ENCODE measurements at places on chromosomes 16 and 17.

- DNase-seq, result no peak
These were observed 113.8 kb downstream of the SOCS1 start for GRCh38 chr16:11142261-11142630.

DNA sequence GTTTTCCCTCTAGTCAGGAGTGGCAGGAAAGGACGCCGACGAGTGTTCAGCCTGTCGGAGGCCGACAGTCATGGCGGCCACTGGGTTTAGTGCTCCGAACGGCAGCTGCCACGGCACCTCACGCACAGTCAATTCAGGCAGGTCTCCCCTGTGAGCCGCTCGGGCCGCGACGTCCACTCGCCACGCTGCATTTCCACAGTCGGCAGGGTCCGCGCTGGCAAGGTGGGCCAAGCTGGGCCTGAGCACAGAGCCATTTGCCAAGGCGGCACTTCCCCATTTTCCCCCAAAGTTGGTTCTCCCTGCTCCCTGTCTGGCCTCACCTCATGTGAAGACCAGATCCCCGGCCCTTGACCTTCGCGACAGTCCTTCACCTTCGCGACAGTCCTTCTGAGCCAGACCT lies 81.9 kb downstream of the SOCS1 start:
- DNase-seq, result no peak

DNA sequence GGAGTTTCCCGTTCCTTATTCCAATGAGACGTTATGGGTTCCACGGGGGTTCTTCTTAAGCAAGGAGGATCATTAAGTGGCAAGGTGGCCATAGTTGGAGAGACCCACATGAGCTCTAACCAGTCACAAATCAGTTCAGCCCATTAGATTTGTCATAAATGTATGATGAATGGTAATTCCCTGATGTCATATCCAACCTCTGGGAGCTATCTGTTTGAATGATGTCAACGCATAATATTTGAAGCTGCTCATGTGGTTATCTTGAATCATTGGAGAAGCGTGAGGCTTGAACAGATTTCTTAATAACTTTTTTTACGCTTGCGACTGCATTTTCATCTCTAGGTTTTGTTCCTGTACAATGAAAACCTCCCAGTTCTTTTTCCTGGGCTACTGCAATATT lies 270.4 kb upstream of the EEF2KMT start:
- DNase-seq, result no peak

GRCh38 chr17:61837175-61838051 lies 25.9 kb downstream of the BRIP1 start:
- no peak for DNase-seq

DNA sequence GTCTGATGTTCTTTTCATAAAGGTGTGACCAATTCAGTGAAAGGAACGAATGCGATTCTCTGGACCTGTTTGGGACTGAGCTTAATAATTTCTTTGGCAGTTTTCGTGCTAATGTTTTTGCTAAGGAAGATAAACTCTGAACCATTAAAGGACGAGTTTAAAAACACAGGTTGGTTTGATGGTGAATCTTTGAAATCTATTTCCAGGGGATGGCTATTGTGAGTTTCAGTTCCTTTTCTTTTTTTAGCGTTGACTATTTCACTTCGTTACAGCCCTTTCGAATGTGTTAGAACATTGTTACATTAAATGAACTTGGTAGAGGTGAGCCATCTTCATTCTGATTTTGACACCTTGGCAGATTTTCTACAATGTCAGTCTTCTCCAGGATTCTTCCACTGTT lies 1.2 kb downstream of the TNFRSF17 start:
- no peak for DNase-seq

- no peak for DNase-seq
These were observed 51.2 kb downstream of the RPA1 start for GRCh38 chr17:1880851-1881630.

- peak; percentile 7 for DNase-seq
These were observed 54.9 kb downstream of the BEAN1 start for GRCh38 chr16:66481943-66482390.

DNA sequence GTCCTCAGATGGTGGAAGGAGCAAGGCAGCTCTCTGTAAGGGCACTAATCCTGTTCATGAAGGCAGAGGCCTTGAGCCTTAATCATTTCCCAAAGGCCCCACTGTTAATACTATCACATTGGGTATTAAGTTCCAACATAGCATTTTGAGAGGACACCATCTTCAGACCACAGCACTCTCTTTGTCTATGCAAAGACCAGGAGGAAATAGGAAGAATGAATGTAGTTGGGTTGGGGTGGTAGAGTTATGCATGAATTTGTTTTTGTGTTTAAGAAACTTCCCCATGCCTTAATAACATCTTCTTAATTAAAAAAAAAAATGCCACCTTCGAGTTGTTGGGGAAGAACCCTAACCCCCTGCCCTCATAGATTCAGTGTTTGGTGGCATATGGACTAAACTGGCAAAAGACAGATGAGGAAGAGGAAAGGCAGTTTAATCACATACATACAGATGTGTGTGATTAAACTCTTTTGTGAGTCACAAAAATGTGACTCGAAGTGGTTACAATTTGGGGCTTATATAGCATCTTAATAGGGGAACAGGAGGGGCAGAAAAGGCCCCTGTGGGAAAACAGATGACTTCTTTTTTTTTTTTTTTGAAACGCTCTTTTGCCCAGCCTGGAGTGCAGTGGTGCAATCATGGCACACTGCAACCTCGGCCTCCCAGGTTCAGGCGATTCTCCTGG lies 35.0 kb upstream of the SLC5A10 start:
- no peak for DNase-seq

- no peak for DNase-seq
These were observed 261.6 kb upstream of the TNRC6C start for GRCh38 chr17:77696721-77697460.

GRCh38 chr17:57106107-57106835 lies 21.2 kb downstream of the AKAP1 start:
- DNase-seq, result no peak

GRCh38 chr16:5979905-5980550 lies 882.4 kb upstream of the EEF2KMT start:
- DNase-seq, result no peak

DNA sequence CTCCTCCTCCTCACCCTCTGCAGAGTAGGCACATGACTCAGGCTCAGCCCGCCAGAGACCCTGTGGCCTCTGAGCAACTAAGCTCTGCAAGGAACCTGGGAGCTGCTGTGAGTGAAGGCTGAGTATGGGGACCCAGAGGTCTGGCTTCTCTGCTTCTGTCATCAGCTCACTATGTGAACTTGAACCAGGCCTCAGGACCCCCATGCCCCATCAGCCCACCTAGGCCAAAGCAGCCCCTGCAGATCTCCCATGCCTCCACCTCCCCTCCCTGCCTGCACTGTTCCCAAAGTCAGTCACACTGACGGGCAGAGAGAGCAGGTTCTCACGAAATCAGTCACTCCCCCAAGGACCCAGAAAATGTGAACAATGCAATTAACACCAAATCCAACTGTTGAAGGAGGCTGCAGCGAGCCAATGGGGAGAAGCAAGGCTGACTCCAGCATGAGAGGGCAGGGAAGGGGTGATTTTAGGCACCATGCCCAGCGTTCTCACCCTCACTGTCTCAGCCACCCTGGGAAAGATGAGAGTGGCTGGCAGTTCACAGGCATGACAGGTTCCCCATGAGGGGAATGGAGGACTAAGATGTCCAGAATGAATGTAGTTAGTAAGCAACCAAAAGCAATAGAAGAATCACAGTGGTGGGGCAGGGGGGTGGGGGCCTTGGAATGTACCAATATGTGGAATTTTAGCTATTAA lies 60.6 kb downstream of the BEAN1 start:
- peak; percentile 14 for DNase-seq

GRCh38 chr17:68207651-68208253 lies 40.1 kb upstream of the AMZ2 start:
- no peak for DNase-seq

GRCh38 chr16:14092561-14092960 lies 21.4 kb downstream of the MRTFB start:
- no peak for DNase-seq

GRCh38 chr17:32508926-32509325 lies 22.1 kb downstream of the CDK5R1 start:
- DNase-seq, result no peak

DNA sequence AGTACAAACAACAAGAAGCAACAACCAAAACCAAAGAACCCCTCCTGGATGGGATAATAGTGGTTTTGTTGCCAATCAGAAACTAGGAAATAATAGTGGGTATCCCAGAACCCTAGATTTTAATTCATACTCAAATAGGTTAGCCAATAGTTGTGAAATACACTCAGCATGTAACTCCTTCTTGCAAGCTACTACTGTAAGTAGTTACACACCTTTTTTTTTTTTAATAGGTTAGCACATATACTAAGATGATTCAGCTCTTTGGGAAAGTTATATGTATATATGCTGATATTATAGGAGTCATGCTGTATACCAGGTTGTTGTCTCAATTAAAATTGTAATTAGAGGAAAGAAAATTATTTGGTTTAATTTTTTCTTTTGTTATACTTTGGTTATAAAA lies 92.5 kb upstream of the HAS3 start:
- no peak for DNase-seq

- no peak for DNase-seq
These were observed 23.9 kb downstream of the PHB1 start for GRCh38 chr17:49390548-49391324.

GRCh38 chr16:1917665-1918350 lies 407 bp downstream of the HS3ST6 start:
- DNase-seq, result no peak

- DNase-seq, result peak; percentile 67
These were observed 53.5 kb downstream of the SREBF1 start for GRCh38 chr17:17783116-17783824.

GRCh38 chr16:17026600-17027242 lies 444.0 kb downstream of the XYLT1 start:
- no peak for DNase-seq

DNA sequence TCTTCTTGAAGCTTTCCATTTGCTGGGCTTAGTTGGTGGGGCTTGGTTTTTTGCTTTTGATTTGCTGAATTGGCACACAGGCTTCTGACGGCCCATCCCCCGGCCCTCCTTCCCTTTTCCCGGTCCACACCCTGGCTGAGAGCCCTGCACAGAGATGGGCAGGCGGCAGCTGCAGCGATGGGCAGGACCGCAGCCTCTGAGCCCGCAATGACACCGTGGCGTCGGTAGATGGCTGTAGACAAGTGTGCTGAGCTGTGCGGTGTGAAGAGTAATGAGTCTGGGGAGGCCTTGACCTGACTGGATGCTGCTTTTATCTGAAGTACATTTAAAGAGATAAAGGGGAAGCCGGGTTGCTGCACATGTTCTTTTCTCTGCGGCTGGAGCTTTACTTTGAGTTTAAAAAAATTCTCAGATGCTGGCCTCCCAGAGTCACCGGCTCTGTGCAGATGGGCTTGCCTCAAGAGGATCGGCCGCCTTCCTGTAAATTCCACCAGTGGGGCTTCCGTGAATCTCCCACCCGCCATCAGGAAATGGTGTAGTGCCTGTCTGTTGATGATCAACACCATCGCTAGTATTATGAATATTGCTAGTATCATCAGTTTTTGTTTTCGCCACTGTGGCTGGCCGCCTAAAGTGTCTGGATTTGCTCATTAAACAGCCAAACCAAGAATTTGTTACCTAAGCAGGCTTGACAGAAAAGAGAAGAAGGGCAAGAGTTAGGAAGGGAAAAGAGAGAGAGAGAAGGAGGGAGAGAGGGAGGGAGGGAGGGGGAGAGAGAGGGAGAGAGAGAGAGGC lies 245.6 kb upstream of the RBFOX1 start:
- no peak for DNase-seq

GRCh38 chr17:2396568-2397246 lies 4.2 kb downstream of the MNT start:
- DNase-seq, result peak; percentile 89

- DNase-seq, result no peak
These were observed 24.4 kb downstream of the TNFRSF13B start for GRCh38 chr17:16947470-16947869.

- DNase-seq, result no peak
These were observed 695.3 kb downstream of the WWOX start for GRCh38 chr16:78794581-78795250.

DNA sequence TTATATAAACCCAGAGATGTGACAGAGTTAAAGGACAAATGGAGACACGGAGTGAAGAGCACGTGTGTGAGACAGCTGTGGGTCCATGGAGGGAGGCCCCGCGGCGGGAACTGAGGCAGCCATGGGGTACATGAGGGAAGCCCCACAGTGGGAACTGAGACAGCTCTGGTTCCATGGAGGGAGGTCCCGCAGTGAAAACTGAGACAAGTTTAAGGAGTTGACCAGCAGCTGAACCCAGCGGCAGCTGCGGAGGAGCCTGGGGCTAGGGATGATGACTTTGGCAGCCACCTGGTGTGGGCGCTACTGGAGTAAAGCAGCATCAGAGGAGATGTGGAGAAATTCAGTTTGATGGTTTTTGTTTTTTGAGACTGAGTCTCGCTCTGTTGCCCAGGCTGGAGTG lies 185.1 kb downstream of the RPTOR start:
- no peak for DNase-seq

- DNase-seq, result no peak
These were observed 17.0 kb upstream of the THAP11 start for GRCh38 chr16:67825119-67825518.

GRCh38 chr16:14579266-14579665 lies 50.8 kb downstream of the PARN start:
- no peak for DNase-seq

- no peak for DNase-seq
These were observed 3.8 kb downstream of the PRSS27 start for GRCh38 chr16:2715966-2716885.

GRCh38 chr17:517181-517580 lies 164.6 kb upstream of the RPH3AL start:
- DNase-seq, result no peak

DNA sequence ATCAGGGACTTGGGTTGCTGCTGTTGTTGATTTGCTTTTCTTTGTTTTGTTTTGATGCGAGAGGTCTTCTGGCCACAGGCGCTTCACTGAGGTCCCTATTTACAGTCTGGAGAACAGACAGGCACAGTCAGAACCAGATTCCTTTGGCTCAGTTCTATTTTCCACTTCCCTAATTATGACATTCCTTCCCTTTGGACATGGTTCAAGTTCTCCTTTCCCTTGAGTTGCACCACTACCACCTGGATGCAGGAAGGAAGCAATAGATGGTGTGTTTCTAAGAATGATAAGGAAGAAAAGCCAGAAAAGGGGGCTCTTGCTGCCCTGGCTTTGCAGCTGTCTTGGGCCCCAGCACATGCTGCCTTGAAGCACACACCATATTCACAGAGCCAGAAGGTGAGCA lies 160.6 kb downstream of the MAF start:
- no peak for DNase-seq

DNA sequence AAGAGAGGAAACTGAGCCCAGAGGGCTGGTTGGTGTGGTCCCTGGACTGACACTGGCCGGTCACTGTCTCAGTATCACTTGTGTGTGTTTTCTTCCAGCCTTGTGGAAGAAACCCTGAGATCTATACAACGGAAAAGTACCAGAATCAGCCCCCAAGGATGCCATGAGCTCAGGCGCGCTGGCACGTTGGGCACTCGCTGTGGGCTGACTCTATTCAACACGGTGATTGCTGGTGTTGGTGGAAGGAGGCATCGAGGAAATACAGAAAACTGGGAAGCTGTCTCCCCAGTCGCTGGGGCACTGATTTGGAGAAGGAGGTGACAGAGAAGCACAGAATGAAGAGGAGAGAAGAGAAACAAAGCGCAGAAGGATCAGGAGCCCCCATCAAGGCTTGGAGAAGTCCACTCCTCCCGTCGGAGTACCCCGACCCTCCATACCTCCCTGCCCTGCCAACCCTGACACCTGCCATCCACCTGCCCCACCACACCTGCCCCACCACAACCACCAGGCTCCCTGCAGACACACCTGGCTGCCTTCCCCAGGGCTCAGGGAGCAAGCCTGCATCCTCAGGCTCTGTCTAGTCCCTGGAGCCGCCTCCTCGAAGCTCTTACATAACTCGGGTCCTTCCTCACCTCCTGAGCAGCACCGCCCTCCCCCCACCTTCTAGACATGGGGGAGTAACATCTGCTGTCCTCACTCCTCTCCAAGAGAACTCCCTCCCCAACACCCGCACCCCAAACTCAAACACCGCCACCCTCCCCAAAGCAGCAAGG lies 66.5 kb downstream of the RBFOX3 start:
- no peak for DNase-seq

Measured in breast epithelium (tissue), 4 donors.